ENCODE measurements at places on chromosomes 11 and 22. TPM values are rescaled to one million over a fixed set of nuclear protein-coding genes. Genes with fewer than 3 reads are reported as not detected.

Gene NNMT
- 337 TPM for total RNA-seq

Gene TESMIN
- 7.3 TPM for total RNA-seq

Gene HBG2
- not detected for total RNA-seq

Gene TNNT3
- total RNA-seq = 0.15 TPM

Gene CKAP5
- total RNA-seq = 91.6 TPM

Gene HSPB2
- not detected for total RNA-seq

Gene CACNA1I
- total RNA-seq = 0.07 TPM

Gene OR4D5
- not detected for total RNA-seq

Gene KRTAP5-1
- total RNA-seq = not detected

Gene SLC22A25
- not detected for total RNA-seq

All from A549 treated with Hydrocortisone at 1 μM for 4 hours (cell line).